Placental epithelial cell (primary cell): ENCODE measurements at places on chromosomes 11 and 22. TPM values are rescaled to one million over a fixed set of nuclear protein-coding genes. Genes with fewer than 3 reads are reported as not detected.

Gene SHANK3
- total RNA-seq: 1.2 and 1.4 TPM in 2 replicates

Gene C11orf97
- total RNA-seq: not detected in 2 replicates

Gene OR5D14
- total RNA-seq: not detected in 2 replicates

Gene RPLP2
- 151 and 607 TPM in 2 replicates for total RNA-seq

Gene EIF3F
- 364 and 592 TPM in 2 replicates for total RNA-seq

Gene SAA2
- not detected in 2 replicates for total RNA-seq

Gene MS4A7
- total RNA-seq: 0.43 TPM in 1 of 2 replicates, not detected in the other

Gene LARGE2
- total RNA-seq: under 0.01 and 0.22 TPM in 2 replicates

Gene LINC01488
- total RNA-seq: not detected in 2 replicates

Gene MUC2
- not detected in 2 replicates for total RNA-seq
